ENCODE measurements at places on chromosomes 16 and 17.

DNA sequence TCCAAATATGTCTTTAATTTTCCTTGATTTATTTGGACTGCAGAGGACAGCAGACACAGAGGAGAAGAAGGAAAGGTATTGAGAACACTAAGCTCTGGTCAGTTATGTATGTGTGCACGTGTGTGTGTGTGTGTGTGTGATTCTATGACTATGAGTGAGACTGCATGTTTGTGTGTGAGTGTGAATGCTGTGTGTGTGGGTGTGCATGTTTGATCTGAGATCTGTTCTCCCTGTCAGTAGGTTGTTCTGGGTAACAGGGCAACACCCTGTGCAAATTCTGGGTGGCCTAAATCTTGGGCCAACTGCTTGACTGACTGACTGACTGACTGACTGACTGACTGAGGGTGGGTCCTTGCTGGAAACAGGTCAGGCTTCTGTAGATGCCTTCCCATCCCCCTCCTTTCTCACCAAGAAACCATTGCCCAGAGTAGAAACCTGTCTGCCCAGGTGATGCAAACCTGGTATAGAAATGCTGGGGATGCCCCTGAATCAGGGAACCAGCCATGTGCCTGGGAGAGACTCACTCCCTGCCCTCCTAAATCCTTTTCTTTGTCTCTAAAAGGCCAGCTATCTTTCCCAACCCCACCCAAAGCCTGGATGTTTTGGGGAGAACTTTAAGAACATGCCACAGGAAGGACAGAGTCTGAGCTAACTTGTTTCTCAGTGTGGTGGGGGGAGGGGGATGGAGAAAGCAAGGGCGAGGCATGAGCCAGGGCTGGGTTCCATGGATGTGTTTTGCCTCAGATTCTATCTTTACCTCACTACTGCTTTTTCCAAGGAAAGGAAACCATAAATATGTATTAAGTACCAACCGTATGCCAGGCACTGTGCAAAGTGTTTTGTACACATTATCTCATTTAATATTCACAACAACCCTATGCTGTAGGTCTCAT lies 4.5 kb upstream of the NR1D1 start:
- DNase-seq = no peak

DNA sequence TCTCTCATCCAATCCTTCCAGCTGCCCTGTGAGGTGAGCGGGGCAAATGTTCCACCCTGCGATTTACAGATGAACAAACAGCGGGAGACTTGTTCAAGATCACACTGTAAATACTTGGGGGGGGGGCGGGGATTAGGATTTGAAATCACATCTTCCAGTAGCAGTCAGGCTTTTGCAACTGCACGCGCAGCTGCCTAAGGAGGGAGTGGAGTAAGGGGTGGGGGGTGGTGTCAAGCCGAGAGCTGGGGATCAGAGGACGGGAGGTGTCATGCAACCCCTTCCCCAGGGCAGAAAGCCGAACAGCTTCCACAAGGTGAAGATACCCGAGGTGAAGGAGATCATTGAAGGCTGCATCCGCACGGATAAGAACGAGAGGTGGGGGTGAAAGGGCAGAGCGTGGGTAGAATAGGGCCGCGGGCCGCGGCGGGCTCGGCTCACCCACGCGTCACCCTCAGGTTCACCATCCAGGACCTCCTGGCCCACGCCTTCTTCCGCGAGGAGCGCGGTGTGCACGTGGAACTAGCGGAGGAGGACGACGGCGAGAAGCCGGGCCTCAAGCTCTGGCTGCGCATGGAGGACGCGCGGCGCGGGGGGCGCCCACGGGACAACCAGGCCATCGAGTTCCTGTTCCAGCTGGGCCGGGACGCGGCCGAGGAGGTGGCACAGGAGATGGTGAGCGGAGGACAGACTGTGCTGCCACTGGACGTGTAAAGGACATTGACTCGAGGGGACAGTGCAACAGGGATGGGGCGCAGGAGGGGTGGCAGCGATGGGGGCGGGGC lies 4.6 kb downstream of the WNK4 start:
- DNase-seq = no peak

- no peak for DNase-seq
These were observed 559 bp downstream of the IRX3 start for GRCh38 chr16:54286090-54286365.

GRCh38 chr16:78499399-78499798 lies 399.9 kb downstream of the WWOX start:
- DNase-seq = no peak

GRCh38 chr17:71004413-71004812 lies 835.1 kb downstream of the KCNJ2 start:
- DNase-seq = no peak

DNA sequence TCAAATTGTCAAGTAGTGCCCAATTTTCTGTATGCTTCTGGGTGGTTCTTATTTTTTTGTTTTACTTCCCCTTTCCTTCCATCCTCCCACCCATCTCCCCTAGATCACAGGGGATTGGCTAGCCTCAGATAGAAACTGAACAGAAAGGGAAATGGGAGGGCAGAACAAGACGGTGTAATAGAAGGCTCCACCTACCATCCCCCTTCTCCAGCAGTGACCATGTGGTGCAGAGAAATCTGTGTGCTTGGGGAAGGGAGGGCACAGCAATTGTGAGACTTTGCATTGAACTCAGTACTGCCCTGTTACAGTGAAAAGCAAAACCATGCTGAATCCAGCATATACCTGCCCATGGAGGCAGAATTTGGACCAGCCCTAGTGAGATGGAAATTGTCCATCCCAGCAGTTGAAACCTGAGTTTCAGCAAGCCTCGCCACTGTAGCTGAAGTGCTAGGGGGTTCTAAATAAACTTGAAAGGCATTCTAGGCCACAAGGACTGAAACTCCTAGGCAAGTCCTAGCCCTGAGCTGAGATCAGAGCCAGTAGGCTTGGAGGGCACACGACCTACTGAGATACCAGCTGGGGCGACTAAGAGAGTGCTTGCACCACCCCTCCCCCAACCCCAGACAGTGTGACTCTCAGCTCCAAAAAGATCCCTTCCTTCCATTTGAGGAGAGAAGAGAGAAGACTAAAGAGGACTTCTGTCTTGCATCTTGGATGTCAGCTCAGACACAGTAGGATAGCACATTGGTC lies 5.2 kb downstream of the SLFN11 start:
- no peak for DNase-seq

- DNase-seq = no peak
These were observed 9.3 kb downstream of the BBS2 start for GRCh38 chr16:56510544-56510943.

DNA sequence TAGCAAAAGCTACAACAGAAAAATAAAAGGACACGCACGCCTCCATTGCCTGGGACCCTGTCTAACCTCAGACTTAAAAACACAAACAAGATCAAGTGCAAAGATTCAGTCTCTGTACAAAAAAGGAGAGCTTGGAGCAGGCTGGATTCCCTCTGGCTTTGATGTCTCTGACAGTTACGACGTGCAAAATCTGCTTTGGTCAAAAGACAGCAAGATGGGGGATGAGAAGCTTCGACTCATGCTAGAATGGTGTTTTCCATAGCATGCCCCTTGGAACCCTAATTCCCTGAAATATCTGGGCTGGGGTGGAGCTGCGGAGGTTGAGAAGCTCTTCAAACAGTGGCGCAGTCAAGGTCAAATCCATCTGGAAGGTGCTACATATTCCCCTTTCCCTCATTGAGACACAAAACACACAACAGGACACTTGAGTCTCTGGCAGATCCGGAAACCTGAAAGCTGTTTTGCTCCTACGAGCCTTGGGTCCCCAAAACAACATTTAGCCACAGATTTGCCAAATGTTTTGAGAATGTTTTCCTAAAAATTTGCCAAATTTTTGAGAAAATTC lies 9.1 kb downstream of the MYH11 start:
- no peak for DNase-seq

DNA sequence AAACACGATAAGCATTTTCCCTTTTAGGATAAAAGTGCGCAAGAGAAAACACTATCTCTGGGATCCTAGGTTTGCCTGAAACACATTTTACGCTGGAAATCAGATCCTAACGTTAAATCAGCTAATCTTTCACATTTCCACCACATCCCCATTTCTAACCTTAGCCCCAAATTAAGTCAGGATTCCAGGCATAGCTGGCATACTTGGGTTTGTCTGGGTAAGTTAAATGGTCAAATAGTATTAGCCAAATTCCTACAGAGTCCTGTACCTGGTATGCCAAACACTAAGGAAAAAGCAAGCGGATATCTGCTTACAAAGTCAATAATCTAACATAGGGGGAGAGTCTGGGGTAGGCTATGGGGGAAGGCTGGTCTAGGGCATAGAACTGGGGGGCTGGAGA lies 557.4 kb upstream of the ZFHX3 start:
- DNase-seq = no peak

DNA sequence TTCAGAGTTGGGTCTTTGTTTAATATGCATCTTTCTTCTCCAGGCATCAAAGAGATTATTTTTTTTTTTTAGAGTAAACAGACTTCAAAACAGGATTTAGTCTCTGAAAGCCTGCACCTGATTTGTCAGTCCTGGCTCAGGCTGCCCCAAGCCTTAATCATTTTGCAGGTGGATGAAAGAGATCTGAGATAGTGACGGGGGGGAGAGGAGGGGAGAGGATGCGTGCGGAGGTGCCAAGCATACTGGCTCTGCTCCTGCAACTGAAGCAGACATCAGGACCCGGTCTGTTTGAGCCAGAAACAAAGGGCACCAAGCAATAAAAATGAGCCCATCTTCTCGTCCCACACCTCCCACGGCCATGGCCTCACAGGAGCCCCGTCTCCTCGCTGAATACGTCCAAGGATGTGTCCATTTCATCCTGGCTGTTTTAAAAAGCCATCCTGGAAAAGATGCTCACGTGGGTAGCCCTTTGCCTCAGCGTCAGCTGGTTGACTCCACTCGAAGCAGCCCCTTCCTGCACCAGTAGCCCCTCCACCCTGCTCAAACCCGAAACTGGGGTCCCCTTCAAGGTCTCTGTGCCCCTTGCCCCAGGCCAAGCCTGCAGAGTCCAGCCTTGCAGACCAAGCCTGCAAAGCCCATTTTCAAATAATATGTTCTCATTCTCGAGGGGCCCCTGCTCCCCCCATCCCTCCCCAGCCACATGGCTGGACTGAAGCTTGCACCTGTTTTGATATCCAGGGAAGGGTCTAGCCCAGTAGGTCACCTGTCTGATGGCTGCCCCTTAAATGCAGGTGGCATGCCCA lies 84.8 kb upstream of the TNRC6C start:
- DNase-seq = no peak

GRCh38 chr16:30910427-30911029 lies 12.8 kb upstream of the FBXL19 start:
- no peak for DNase-seq

DNA sequence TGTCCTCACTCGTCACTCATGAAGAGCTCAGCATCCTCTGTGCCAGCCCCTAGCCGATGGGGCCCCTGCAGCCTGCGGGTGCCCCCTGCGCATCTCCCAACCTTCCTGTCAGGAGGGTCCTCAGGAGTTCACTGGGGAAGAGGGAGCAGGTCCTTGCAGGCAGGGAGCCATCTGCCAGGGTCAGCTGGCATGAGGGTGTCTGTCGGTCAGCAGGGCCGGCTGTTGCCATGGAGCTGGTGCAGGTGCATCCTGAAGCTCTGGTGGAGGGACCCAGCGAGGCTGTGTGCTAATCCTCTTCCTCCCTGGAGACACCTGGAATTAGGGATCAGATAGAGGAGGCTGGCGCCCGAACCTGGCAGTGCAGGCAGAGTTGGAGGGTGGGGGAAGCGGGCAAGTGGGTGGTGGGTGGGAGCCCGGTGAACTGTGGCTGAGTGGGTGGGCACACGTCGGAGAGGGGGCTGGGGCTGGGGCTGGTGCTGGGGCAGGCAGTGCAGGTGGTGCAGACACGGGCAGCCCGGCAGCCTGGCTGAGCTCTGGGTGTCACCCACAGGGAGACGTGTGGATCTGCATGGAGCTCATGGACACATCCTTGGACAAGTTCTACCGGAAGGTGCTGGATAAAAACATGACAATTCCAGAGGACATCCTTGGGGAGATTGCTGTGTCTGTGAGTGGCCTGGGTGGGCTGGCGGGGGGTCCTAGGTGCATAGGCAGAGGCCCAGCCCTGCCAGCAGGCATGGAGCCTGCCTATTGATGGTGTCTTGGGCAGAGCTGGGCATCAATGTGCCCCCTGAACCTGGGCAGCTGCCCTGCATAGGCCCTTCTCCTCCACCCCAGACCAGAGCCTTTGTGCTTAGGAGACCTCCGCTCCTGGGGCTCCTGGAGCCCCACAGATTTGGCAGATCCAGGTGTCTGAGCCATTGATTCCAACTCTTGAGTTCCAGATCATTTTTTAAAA lies 17.4 kb downstream of the MAP2K3 start:
- no peak for DNase-seq

GRCh38 chr16:6892966-6893365 lies 439.7 kb upstream of the RBFOX1 start:
- DNase-seq = no peak
